ENCODE measurements at places on chromosomes 13 and 19. TPM values are rescaled to one million over a fixed set of nuclear protein-coding genes. Genes with fewer than 3 reads are reported as not detected.

STOML3 gene
- not detected for total RNA-seq

DNA sequence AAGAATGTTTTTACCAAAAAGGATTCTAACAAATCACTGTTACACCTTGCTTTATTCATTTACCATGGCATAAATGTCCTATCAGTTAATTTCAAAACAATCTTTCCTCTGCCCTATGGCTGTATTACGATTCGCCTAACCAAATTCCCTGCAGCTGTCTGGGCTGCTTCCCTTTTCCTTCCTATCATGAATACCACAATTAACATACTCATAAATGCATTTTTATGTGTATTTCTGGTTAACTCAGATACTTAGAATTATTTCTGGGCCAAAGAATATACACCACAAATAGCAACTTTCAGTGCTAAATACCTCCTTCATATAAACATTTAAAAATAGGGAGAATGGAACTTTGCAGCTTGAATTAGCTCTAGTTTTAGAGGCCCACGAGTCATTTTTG is 30.4 kb downstream of the ANKRD10 start:
- no peak for DNase-seq

DNA sequence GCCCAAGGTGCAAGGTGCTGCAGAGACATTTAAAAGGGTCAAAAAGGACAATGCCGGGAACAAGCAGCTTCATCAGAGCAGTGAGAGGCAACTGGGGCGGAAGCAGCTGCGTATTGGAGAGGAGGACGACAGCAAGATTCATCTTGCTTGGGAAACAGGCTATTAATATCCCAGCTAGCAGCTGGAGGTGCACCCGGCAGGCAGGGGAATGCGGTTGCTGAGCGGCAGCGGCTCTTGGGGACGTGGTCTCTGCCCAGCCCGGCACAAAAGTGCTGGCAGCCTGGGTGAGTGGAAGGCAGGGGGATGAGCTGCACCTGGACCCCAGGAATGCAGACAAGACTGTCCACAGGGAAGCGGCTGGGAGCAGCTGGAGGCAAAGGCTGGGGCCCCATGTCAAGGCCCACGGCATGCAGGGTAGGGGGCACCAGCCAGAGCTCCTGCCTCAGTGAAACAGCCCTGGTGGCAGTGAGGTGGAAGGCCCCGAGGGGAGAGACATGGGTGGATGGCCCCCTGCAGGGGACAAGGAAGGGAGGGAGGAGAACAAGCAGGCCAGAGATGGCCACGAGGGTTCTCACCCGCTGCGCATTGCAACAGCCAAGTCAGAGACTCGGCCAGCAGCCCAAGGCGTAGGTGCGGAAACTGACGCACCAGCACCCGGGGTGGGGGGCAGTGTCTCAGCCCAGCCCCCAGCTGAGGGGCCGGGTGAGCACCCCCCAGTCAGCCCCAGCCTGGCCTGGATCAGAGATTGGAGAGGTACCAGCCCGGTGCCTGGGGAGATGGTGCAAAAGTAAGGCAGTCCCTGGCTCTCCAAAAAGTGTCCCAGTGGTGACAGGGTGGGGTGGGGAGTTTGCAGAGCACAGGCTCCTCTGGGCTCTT is 34.4 kb downstream of the PEPD start:
- DNase-seq, result no peak

LGALS14 gene
- not detected for total RNA-seq

- no peak for DNase-seq
Observed at GRCh38 chr13:59880468-59880867, 283.3 kb downstream of the DIAPH3 start.

All from M059J (cell line).